Muscle of back (tissue), 13 donors: ENCODE measurements at places on chromosomes 4 and X. TPM values are rescaled to one million over a fixed set of nuclear protein-coding genes. Genes with fewer than 3 reads are reported as not detected.

The ARHGAP6 gene
- polyA plus RNA-seq = 10.8 TPM

The TMSB15B gene
- 9.5 TPM for polyA plus RNA-seq

The SHROOM4 gene
- 8.0 TPM for polyA plus RNA-seq

The PIR gene
- 4.5 TPM for polyA plus RNA-seq

The PAGE3 gene
- polyA plus RNA-seq = not detected

The IRS4 gene
- 0.22 TPM for polyA plus RNA-seq
